ENCODE measurements at places on chromosomes 4 and X.

- no peak for DNase-seq
Observed at GRCh38 chr4:1406394-1406980, at the start of gene NKX1-1. Gene NKX1-1, minus strand, starts transcription at chr4:1406442. Its CDS starts 0 bp downstream, at chr4:1406442.

DNA sequence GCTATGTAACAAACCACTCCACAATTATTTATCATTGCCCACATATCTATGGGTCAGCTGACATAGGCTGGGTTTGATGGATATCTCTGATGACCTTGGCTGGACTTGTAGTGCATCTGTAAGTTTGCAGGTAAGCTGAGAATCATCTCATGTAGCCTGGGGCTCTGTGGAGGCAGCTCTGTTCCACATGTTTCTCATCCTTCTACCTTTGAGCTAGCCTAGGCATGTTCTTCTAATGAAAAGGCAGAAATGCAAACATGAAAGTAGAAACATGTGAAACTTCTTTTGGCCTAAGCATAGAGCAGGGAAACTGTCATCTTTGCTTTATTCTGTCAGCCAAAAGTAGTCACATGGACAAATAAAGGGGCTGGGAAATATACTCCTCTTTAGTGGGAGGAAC is 18.2 kb downstream of the MRPL1 start:
- no peak for DNase-seq

DNA sequence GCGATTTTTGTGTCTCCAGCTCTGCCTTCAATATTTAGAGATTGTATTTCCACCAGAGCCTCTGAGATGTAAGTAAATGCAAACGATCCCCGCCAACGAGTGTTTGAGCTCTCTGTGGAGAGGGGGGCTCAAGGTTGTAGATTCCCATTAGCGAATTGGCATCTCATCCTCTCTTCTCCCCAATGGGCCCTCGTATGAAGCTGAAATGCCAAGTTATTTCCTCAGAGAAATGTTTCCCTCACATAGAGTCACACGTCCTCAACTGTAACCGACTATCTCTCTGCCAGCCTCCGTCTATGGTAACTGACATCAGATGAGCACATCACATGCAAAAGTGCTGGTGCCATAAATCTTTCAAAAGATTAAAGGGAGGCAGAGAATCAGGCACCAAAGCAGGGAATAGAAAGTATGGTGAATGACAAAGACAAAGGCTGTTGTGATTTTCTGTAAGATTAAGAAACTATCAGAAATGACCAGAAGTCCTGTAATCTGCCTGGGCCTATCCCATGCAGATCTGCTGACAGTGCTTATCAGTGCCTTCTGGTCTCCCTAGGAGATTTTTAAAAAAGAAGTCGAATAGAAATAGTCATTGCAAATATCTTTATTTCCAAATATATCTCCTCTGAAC is 157.1 kb downstream of the PDGFRA start:
- no peak for DNase-seq

GRCh38 chr4:15438939-15439524 is 11.2 kb downstream of the C1QTNF7 start:
- no peak for DNase-seq

DNA sequence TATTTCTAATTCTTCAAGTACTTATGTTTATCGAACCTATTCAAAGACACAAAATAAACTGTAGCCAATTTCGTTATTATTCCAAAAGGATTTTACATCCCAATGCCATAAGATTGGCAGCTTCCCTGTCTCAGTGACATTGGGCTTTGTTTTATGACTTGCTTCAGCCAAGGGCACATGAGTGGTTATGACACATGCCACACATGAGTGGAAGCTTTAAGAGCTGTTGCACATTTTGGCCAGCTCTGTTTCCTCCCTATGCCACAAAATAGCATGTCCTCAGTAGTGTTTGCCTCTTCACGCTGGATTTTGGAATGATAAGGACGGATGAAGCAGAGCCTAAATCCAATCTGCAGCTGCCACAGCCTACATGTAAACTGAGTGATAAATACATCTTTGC is 21.9 kb downstream of the SEC24D start:
- no peak for DNase-seq

- no peak for DNase-seq
Observed at GRCh38 chr4:2135083-2135482, 76.0 kb downstream of the NAT8L start.

DNA sequence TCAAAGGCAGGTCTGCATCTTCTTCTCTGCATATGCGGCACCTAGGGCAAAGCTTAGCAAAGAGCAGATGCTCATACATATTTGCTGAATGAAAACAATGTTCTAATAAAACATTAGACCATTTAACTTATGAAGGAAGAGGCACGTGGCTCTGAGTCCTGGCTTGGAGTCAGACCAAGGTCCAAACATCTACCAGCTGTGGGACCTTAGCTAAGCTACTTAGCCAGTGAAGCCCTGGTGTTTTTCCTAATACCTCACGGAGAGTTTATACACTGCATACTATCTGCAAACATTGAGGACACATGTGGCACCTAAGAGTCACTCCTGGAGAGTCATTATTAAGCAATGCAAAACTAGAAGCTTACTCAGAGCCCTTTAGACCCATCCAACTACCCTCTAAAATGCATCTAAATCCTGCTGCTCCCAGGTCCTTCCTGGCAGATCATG is 9.0 kb downstream of the PDGFC start:
- DNase-seq, result no peak

All from ACHN (cell line).